8988T (cell line): ENCODE measurements at places on chromosomes 7 and 10.

DNA sequence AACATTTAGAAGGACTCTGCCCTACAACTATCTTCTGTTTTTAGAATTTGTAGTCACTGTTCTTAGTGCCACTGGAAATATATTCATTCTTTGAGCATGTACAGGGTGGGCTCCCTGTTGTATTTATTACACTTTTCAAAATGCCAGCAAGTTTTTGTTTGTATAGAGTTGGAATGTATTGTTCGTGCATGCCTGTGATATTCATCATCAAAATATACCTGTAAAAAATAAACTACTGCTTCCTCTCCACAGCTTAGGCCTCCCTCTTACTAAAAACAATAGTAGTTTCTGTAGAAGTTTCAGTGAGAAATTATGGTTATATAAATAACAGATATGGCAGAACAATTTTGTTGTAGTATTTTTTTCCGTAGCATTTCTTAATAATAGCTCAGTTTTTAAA lies 61.6 kb downstream of the NHLRC2 start:
- no peak for DNase-seq

DNA sequence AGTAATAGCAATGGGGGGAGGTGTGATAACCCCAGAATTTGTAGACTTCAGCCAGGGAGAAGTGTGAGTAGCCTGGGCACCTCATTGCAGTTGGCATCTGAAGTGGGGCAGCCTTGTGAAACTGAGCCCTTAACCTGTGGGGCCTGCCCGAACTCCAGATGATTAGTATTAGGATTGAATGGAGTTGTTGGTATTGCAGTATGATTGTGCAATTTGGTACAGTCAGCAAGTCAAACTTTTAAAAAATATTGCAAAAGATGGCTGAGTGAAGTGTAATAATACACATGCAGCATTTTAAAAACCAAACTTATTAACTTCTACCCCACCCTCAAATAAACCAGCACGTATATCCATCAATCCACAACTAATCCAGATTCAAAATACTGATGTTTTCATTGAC lies 9.3 kb downstream of the RBM33 start:
- no peak for DNase-seq

- DNase-seq = no peak
Measured at GRCh38 chr7:50207251-50207564, 97.3 kb upstream of the IKZF1 start.

GRCh38 chr7:116477625-116478024 lies 21.9 kb upstream of the CAV2 start:
- DNase-seq = no peak

DNA sequence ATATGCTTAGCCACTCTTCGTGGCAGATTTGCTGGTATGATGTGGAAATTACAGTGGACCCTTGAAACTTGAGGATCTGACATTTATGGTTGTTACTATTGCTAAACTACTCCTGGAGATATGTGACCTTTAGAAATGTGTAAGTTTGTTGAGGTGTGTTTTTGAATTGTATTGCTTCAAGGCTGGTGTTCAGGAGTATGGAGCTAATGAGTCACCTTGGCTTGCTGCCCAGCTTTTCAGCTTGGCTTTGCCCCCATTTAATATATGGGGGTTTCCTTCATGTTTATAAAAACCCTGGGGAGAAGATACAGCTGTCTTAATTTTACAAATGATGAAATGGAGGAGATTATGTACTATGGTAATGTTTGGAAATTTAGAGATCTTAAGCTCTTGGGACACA lies 11.6 kb downstream of the HBP1 start:
- DNase-seq = no peak

GRCh38 chr7:12031638-12032037 lies 179.5 kb upstream of the TMEM106B start:
- no peak for DNase-seq

- no peak for DNase-seq
Measured at GRCh38 chr10:97822261-97822687, 27.4 kb upstream of the GOLGA7B start.

- DNase-seq = no peak
Measured at GRCh38 chr10:91987397-91988037, 63.9 kb downstream of the BTAF1 start.

- DNase-seq = no peak
Measured at GRCh38 chr10:102628451-102628911, 15.8 kb upstream of the TRIM8 start.

DNA sequence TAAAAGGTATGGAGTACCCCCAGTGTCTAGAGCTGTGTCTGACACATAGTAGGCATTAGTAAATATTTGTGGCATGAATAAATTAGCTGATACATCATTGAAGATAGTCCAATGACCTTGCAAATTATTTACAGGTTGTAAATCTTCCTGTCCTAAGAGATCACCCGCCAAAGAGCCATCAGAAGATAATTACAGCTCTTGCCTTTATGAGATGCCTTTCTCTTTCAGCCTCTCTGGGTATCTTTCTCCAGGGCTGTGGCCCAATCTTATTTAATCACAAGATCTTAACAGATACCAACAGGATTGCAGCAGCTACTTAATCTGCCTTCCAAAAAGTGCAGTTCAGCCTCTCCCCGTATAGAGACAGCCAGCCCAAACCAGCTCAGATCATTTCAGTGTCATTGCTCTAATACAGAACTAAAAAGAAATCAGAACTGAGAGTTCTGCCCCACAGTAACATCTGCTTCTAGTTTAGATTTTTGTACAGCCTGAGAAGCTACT lies 41.5 kb downstream of the MYOF start:
- no peak for DNase-seq

DNA sequence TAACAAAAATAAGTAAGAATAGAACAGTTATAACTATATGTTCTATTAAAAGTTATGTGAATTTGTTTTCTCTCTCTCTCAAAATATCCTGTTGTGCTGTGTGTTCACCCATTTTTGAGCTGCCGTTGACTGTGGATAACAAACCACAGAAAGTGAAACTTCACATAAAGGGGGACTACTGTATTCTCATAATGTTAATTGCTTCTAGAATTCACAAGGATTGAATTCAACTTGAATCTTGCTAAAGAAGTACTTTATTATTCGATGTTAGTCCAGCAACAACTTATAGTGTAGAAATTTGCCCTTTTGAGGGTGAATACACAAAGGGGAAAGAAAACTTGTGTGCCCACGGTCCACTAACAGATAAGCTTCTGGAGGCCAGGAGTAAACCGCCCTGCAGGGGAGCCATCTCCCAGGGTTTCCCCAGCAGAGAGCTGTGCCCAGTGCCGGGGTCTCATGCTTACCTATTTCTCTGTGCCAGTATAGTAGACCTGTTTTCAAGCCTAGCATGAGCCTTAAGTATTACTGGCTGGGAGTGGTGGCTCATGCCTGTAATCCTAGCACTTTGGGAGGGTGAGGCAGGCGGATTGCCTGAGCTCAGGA lies 87.1 kb downstream of the KAT6B start:
- DNase-seq = no peak

DNA sequence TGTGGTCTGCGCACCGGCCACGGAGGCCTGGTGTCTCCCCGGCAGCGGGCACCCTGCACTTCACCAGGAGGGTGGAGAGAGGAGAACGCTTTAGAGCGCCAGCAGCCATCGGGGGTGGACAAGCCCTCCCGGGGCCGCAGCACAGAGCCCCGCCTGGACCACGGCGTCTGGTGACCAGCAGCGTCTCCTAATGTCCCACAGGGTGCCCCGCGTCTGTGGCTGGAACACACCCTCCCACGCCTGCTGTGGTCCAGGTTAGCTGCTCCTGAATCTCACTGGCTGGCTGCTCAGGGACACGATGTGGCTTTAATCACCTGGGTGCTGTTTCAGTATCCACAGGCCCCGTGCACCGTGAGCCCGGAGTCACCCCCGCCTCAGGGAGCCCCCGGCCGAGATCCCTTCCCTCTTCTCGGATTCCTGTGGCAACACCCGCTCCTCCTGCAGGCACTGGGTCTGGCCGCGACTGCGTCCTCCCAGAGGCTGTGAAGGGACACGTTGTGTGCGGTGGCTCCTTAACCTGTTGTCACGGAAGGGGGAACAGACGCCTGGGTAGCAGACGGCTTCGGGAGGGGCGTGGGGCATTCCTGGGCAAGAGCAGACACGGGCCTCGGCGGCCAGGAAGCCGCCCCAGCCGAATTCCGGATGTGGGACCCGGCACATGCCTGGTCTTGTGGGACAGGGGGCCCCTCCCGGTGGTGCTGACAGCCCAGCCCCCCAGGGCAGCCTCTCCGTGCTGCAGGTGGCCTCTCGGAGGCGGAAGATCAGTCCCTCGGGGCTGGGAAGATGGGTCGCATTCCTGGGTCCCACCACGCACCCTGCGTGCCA lies 78.9 kb downstream of the FOXL3 start:
- no peak for DNase-seq

- no peak for DNase-seq
Measured at GRCh38 chr7:111705807-111706206, 143.5 kb upstream of the IMMP2L start.

GRCh38 chr10:121556455-121556854 lies 41.8 kb downstream of the FGFR2 start:
- no peak for DNase-seq

GRCh38 chr7:19692111-19692828 lies 16.6 kb downstream of the POLR1F start:
- no peak for DNase-seq

DNA sequence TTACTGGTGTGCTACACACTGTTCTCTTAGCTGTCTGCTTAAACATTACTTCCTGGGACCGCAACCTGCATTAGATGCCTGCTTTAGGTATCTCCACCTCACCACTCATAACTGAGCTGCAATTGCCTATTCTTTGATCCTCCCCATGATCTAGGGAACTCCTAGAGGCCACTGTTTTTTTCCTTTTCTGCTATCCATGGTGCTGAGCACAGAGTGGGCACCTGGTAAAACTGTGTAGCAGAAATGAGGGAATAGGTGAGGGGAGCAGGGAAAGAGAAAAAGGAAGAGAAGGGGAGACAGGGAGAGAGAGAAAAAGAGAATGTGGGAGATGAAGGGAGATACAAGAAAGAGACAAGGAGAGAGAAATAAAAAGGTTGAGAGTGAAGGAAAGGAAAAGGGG lies 434.9 kb downstream of the ADRA2A start:
- no peak for DNase-seq
